RWPE2 (cell line): ENCODE measurements at places on chromosomes 1 and 21.

DNA sequence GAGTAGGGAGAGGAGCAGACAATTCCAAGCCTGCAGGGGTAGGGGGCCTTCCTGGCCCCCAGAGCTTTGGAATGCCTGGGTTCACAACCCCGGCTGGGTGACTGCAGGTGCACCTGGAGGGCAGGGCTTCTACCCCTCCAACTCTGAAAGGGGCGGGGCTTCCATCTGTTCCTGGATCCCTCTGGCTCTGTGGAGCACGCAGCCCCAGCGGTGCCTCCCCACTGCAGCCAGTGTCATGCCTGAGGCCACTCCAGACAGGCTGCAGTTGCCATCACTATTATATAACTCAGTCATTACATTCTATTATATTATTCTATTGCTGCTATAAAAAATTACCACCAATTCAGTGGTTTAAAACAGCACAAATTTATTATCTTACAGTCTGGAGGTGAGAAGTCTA is 12.5 kb upstream of the FNBP1L start:
- DNase-seq: no peak

- DNase-seq: no peak
Measured at GRCh38 chr1:53182716-53183094, 13.9 kb upstream of the CPT2 start.

DNA sequence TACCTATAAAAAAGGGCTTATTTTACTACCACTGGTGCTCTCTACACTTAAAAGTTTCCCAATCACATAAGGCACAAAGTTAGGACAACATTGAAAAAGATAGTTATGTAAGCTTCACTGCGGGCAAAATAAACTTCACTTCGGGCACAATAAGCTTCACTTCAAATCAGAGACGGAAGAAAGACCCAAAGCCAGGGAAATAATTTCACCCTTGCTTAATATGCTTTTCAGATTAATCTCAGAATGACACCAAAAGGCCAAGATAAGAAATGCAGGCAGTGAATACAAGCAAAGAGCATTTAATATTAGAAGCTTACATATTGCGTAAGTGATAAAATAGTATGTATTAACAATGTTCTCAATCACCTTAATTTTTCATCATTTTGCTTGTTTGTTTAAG is 444.2 kb downstream of the SETD4 start:
- DNase-seq: no peak

GRCh38 chr1:233343262-233343661 is 15.7 kb downstream of the MAP3K21 start:
- DNase-seq: no peak

DNA sequence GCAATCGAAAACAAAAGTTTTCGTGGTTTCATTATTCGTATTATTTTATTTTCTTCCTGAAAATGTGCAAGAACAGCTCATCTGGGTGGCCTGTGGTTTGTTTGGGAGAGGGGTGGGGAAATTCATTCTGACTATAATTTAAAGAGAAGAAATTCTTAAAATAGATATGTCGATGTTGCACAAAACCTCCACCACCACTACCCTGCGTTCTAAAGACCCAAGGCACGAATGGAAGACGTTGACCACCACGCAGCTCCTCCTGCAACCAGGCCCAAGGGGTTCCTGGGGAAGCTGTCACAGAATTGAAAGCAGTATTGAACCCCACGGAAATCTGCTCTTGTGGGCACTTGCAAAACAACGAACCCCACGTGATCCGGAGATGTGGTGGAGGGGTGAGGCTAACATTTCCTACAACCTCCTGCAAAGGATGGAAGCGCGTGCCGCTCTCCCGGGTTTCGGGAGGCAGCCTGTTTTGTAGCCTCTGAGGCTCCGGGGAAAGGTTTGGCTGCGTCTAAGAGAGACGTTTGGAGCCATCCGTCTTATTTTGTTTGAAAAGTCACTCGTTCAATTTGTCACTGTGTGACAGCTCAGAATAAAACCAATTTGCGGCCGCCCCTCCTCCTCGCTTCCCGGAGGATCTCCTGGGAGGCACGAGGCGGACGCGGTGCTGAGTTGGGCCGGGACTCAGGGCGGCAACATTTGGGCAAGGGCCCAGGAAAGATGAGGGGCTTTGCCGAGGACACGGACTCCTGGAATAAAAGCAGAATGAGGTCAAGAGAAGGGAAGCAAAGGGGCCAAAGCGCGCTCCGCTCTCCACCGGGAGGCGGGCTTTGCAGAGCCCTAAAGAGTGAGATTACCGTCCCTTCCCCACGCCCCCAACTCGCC is 810 bp upstream of the HLX start:
- DNase-seq: no peak

GRCh38 chr1:34711485-34711884 is 43.4 kb upstream of the GJB5 start:
- no peak for DNase-seq

- DNase-seq: no peak
Measured at GRCh38 chr21:16310176-16310575, 580.4 kb downstream of the USP25 start.

GRCh38 chr1:227893300-227893948 is 54.3 kb downstream of the WNT9A start:
- DNase-seq: peak; percentile 19

- no peak for DNase-seq
Measured at GRCh38 chr1:30710407-30710806, 13.0 kb downstream of the MATN1 start.

DNA sequence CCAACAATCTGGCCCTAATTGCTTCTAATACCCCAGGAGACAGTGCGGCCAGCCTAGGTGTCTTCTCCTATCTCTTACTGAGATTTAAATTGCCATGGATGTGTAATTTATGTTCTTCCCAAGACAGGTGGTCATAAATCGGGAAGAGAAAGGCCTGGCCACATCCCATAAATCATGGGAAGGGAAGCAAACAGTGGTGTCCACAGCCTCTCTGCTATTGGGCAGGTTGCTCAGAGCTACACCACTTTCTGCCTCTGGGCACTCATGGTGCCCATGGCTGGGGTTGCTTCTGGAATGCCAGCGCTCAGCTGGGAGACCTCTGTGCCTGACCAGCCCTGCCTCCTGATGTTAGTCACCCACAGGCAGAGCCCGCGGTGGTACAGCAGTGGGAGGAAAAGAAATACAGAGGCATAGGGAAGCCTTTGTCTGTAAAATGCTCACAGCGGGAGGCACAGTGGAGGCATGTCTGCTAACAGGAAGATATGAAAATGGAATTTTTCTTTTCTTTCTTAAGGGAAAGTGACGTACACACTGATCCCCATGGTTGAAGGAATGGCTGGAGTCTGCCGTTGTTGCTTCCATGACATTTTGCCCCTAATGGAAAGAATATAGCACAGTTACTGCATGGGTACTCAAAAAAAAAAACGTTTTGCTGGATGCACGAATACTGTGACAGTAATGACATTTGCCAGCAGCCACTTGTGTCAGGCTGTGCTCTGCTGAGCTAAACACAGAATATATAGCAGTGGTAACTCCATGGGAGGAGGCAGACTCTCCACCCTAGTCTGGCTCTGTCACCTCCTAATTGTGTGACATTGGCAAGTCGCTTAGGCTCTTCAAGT is 21.9 kb downstream of the MTARC1 start:
- DNase-seq: no peak

DNA sequence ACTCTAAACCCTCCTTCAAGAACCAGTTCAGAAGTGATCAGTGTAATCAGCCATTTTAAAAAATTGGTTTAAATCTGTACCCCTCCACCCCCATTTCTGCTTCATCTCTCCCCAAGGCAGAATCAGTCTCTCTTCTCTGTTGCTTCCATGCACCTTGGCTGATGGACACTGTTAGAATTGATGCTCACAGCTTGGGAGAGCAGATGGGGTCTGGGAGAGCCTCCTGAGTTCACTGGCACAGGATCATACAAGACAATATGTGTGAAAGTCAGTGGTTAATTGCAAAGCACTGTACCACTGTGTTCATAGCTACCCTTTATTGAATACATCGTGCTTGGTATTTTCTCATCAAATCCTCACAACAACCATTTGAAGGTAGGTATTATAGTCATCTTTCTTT is 140.9 kb downstream of the ROR1 start:
- no peak for DNase-seq

DNA sequence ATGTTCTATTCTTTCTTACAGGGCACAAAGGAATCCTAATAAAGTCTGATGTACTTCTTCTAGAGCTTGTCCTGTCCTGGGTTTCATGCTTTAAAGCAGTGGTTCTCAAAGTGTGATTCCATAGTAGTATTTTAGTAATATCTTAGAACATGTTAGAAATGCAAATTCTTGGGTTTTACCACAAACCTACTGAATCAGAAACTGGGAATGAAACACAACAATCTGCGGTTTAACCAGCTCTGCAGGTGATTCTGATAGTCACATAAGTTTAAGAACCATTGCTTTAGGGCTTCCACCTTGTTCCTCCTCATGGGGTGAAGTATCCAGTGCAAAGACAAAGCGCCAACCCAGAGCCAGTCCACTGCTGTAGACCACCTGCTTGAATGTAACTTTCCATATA is 41.1 kb downstream of the NGF start:
- DNase-seq: no peak

DNA sequence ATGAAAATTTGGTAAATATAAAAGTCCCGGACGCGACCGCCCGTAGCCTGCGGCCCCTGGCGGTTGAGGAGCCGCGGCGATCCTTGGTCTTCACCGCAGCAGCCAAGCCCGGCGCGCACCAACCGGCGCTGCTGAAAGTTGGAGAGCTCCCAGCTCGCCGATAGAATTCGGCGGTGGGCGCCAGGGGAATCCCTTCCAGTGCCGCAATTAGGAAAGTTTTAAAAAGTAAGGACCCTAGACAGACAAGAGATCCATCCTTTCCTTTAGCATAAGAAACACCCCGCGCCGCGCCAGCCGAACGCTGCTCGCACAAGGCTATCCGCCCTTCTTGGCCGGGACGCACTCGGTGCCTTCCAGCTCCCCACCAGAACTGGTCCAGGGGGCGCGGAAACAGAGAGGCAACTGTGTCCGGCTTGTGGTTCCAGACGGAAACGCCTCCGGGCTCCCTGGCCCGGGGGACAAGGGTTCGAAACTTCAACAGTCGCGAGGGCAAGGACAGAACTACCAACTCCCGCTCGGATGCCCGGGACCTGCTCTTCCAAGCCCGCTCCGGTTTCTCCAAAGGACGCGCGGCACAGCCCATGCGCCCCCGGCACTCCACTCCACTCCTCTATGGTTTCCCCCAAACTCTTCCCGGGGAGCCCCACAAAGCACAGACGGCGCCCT is 1.7 kb downstream of the FAM78B start:
- DNase-seq: no peak

DNA sequence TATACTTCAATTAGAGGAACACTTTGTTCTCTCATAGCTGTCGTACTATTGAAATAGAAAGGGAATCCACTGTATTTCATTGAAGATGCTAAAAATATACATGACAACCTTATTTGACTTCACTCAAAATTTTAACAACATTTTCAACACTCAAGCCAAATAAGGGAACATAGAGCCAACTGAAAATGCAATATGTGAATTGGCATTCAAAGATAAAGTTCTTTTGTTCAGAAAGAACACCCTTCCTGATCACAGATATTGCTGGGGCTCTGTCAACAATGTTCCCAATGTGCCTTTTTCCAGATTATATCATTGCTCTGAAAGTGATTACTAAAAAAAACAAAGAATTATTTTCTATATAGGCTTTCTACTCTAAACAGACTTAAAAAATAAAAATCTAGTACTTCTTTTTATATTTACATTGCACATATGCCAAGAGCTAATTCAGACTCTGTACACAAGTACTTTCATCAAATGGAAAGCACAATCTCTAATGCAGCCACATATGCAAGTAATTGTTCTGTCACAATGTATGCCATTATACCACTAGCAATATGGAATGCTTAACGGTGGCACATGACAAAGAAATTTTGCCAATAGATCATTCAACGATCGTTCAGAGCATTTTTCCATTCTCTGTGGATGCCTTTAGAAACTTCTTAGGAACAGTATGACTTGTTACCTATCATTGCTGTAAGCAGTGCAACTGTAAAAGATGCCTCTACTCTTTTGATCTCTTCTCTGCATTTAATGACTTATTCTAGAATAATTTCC is 171.0 kb downstream of the EIF4G3 start:
- no peak for DNase-seq

DNA sequence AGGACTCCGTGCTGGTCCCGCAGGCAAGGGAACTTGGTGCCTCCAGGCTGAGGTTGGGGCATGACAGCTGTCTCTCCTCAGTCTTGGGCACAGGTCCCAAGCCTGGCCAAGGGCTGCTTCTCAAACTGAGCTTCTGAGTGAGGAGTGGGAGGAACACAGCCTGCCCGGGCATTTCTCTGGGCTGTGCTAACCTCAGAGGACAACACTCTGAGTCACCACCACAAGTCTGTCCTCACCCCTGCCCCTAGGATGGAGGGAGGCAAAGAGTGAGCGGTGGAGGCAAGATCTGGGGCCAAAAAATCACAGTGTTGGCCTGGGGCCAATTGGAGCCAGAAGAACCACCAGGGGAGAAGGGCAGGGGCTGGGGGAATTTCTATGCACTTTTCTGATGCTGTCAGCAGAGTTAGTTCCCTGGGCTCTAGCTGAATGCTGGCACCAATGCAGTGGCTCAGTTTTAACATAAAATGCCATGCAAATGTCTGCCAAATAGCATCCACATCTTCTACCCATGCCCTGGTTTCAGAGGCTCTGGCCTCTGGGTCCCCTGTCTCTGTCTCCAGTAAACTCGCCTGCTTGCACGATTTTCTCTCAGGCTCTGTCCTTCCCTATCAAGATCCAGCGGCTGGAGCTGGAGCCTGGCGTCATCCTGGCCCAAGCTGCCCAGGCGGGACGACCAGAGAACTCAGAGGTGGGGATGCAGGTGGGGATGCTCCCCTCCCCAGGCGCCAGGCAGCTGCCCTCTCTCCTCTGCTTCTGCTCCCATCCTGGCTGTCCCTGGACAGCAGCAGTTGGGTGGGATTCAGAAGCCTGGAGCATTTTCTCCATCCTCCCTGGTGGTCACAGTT is 11.0 kb upstream of the CDK18 start:
- no peak for DNase-seq

DNA sequence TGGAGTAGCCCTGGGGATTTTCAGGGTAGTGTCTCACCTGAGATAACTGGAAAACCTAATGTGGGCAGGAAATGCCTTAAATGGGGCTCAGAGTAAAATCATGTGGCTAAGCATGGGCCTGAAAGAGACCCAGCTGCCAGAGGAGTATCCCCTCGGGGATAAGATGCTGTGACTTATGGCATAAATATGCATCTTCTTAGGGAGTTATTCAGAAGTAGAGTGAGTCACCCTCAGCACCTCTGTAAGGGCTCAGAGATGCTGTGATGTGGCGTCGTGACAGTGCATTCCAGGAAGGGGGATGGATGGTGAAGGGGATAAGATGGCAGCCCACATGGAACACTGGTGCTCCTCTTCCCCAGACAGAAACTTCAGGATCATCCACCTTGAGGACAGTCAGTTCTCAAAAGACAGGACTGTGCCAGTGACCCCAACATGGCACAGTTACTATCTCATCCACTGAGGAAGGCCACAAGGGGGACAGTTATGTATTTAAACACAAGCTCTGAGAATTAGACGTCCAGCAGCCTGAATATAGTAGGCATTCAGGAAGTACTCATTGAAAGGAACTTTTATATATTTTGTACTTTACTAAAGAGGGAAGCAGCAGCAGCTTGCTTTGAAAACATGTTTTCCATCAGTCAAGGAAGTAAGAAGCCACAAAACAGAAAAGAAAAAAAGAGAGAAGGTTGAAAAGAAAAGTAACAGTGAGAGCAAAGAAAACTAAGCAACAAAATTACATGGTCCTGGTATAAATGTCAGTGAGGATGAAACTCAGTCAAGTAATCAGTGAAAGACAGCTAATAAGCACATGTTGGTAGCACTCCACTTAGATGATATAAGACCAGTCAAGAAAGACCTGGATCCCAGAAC is 8.3 kb downstream of the IL24 start:
- DNase-seq: peak; percentile 82

GRCh38 chr1:245322673-245323072 is 167.9 kb downstream of the KIF26B start:
- DNase-seq: no peak
